ENCODE measurements at places on chromosomes 7 and 10.

DNA sequence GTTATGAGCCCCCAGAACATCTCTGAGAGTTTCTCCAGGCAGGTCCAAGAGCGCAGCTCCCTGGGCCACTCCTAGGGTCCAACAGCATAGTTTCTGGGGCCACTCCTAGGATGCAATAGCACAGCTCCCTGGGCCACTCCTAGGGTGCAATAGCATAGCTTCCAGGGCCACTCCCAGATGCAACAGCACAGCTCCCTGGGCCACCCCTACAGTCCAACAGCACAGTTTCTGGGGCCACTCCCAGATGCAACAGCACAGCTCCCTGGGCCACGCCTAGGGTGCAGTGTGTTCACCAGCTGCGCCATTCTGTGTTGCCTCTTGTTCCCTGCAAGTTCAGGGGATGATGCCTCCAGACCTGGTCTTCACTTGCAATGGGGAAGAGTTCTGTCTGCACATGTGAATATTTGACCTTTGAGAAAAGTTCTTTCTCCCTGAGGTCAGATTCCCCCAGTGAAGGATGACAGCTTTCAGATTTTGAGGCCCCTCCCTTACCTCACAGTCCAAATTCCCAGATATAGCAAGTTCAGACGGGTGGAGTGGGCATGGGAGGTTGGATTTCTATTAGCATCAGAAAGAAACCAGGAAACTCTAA, 43.0 kb upstream of the LEP start:
- DNase-seq: no peak

GRCh38 chr7:136637813-136638212, 230.6 kb upstream of the CHRM2 start:
- no peak for DNase-seq

GRCh38 chr10:88989824-88990383, 694 bp upstream of the FAS start:
- DNase-seq: no peak

DNA sequence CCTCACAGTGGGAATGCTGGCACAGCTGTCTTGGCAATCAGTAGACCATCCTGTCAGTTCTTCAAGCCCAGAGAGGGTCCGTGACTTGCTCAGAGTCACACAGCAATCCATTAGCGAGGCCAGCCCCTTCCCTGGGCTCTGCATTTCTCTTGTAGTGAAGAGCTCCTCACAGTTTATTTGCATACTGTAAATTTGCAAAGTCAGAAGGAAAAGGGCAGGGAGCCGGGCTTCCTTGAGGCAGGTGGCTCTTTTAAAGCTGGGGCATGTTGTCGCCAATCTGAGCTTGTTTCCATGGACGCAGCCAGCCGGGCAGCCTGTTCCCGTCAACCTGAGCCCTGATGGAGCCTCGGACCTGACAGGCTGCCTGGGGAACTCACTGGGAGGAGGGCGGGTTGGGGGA, 123.4 kb downstream of the CUX1 start:
- no peak for DNase-seq

DNA sequence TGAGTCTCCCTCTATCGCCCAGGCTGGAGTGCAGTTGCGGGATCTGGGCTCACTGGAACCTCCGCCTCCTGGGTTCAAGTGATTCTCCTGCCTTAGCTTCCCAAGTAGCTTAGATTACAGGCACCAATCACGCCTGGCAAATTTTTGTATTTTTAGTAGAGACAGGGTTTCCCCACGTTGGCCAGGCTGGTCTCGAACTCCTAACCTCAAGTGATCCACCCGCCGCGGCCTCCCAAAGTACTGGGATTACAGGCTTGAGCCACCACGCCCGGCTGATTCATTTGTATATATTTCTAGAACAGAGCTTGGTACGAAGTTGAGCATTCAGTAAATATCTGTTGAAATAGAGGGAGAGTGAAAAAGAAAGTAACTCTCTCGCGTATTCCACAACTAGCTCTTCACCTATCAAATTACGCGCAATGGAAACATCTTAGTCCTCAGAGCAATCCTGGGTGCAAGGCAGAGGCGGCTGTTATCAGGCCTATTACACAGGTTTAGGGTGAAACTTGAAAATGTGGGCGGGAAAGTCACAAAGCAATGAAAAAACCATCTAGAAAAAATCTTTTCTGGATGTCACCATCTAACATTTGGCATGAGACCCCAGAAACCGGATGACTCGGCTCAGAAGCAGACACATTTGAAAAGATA, 707 bp upstream of the GHITM start:
- DNase-seq: peak; percentile 54

DNA sequence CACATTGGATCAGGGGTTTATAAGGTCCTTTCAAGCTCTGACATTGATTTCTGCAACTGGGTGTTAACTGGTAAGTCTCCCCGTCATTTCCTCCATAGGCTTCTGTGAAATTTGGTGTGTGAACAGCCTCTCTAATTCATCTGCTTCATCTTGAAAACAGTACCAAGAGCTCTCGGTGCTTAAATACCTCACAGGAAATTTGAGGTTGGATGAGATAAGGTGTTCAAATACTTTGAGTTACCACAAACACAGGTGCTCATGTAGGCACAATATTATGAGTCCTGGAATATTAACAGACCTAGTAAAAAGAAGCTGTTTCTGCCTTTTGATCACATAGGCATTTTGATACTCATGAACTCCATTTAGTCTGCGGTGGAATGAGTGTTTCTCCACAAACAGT, 85.2 kb downstream of the RTKN2 start:
- no peak for DNase-seq
